ENCODE measurements at places on chromosomes 16 and 17.

GRCh38 chr16:48029768-48030167 is 126.0 kb downstream of the ABCC12 start:
- DNase-seq: no peak

- no peak for DNase-seq
Measured at GRCh38 chr17:5592382-5592781, 8.1 kb upstream of the NLRP1 start.

- no peak for DNase-seq
Measured at GRCh38 chr17:31130286-31131224, 35.8 kb downstream of the NF1 start.

GRCh38 chr17:29109477-29110371 is 66.8 kb downstream of the PIPOX start:
- DNase-seq: no peak

DNA sequence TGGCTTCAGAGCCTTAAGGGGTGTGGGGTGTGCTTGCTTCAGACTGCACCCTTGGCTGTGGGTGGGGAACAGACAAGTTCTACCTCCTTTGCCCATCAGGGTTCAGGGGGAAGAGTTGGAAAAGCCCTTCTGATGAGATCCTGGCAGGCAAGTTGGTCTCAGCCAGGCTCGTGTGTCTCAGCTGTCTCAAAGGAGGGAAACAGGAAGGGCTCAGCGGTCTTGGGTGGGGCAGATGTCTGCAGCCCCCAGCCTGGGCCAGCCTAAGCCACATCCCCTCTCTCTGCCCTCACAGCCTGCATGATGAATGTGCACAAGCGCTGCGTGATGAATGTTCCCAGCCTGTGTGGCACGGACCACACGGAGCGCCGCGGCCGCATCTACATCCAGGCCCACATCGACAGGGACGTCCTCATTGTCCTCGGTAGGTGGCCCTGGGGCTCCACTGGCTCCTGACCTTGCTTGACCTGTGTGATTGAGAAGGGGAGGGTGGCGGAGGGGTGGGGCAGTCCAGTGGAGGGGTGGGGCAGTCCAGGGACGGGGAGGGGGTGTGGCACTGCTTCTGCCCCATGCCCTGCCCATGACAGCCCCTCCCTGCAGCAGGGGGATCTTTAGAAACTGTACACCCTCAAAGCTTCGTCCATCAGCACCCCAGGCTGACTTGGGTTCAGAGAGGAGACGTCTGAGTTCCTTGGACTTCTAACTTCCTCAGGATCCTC is 199.5 kb downstream of the PRKCB start:
- DNase-seq: no peak

DNA sequence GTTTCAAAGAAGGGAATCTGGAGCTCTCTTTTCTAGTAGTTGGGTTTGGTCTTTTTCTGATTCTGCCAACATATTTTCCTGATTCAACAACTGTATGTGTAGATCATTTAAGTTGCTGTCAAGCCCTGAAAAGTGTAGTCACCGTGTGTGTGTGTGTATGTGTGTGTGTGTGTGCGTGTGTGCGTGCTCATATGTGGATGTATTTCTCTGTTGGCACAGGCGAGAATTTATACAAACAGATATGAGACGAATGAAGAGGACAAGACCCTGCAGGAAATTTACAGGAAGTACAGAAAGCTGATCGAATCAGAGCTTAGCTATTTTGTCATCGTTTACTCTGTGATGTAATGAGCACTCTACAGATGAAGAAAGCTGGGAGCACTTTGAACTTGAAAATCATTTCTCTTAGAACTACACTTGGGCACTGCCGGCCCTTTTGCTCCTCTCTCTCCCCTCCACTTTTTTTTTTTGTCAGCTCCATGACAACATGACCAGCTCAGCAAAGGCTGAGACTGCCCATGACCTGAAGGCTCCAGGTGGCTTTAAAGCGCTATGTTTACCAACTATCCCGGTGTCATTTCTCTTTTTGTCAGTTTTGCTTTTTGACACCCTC is 11.2 kb downstream of the FBXO39 start:
- DNase-seq: no peak

- no peak for DNase-seq
Measured at GRCh38 chr16:75919664-75920063, 193.4 kb upstream of the CPHXL start.

GRCh38 chr17:78159575-78160158 is 8.7 kb upstream of the SYNGR2 start:
- no peak for DNase-seq

- no peak for DNase-seq
Measured at GRCh38 chr17:76937238-76937637, 69.0 kb downstream of the MGAT5B start.

DNA sequence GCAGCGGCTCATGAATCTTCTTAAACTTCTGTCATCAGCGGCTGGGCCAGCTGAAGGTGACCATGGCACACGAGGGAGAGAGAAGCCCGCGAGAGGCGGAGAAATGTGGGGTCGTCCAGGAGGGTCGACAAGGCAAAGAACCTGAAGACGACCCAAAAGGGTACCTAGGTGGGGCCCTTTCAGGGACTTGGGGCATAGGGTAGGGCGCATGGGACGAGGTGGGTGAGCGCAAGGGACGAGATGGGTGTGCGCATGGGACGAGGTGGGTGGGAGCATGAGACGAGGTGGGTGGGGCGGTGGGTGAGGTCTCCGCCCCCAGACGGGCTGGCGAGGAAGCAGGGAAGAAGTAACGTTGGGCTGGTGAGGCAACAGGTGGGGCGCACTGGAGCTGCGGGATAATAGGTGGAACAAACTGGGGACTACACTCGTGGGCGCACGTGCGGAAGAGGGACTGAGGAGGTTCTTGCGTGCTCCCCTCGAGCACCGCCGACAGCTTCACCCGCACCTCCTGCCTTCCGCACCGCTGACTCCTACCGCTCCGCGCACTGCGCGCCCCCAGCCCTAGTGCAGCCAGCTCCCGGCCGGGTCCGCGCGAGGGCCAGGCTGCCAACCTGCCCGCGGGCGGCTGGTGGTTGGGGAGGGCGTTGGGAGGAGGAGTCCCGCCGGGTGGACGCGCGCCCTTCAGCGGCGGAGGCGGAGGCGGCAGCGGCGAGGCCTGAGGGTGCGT is 23.2 kb upstream of the CRYM start:
- no peak for DNase-seq

DNA sequence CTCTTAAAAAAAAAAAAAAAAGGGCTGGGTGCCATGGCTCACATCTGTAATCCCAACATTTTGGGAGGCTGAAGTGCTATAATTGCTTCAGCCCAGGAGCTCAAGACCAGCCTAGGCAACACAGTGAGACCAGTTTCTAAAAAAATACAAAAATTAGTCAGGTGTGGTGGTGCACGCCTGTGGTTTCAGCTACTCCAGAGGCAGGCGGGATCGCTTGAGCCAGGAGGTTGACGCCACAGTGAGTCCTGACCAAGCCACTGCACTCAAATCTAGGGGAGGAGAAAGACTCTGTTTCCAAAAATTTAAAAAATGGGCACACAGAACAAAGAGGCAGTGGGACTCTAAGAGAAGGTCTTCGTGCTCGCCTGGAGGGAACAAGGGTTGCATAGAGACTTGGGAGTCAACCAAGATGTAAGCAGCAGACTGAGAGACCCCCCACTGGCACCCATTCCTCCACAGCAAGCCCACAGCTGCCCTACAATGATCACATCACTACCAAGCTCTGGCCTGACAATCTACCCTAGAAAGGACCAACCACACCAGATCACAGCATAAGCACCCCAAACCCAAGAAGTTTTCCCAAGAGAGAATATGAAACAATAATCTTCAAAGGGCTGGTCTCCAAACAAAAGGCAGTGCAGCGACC is 121.6 kb downstream of the ANKRD11 start:
- no peak for DNase-seq

- DNase-seq: no peak
Measured at GRCh38 chr17:44389723-44390202, 314 bp upstream of the ITGA2B start.

GRCh38 chr16:1471569-1472194 is 3.1 kb downstream of the CLCN7 start:
- DNase-seq: no peak

DNA sequence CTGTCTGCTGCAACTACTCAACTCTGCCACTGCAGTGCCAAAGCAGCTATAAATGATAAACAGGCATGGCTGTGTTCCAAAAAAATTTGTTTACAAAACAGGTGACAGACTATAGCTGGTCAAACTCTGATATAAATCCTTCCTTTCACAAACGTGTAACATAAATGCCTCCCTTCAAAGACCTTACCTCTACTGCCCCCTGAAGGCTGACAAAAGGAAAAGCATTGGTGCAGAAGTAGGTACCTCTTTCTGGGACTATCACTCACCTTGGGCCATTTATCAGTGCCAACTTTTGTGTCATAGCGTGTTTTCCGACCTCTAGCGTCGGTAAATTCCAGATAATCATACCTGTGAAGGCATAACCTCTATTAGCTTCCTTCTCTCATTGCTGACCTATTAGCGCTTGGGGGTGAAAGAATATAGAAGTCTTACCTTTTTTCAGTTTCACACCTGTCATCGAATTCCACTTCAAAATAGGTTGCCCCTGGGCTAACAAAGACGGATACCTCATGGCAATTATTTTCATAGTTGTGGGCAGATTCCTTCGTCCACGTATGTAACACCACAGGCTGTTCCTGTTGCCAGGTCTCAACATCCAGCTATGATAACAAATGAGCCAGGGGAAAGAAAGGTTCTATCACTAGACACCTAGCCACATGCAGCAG is 67.9 kb downstream of the ZZEF1 start:
- DNase-seq: no peak

GRCh38 chr16:86669937-86670749 is 91.8 kb downstream of the FOXL1 start:
- no peak for DNase-seq

DNA sequence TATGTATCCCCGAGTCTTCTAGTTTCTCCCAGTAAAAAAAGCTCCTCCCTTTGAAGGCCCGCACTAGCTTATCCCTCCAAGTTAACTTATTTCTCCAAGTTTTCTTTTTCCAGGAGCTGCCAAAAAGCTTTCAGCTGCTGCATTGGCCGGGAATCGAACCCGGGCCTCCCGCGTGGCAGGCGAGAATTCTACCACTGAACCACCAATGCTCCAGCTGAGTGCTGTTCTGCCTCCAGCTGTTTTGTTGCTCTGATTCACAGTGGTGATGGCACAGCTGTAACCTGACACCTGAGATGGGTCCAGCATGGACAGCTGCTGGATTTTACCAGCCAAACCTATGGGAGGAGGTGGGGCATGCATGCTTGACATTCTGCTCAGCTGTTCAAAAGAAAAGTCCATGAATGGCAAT is 22.1 kb downstream of the VAC14 start:
- DNase-seq: no peak

DNA sequence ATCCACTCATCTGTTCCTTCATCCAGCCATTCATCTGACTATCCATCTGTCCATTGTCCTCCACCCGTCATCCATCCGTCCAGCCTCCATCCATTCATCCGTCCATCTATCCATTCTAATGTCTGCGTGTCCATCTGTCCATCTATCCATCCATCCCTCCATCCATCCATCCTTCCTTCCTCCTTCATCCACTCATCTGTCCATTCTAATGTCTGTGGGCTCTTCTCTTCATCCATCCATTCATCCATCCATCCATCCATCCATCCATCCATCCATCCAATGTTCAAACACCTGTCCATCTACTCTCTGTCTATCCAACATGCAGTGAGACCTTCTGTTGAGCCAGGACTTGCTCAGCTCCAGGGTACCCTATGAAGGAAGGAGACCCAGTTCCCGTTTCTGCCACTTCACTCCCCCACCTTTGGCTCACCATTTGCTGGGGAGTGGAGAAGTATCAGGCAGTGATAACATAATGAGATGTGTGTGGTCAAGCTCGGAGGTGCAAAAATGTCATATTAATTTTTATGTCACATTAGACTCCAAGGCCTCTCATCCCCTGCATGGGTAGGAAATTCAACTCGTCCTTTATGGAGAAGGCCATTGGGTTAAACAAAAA is 36.5 kb upstream of the ADGRG1 start:
- no peak for DNase-seq

DNA sequence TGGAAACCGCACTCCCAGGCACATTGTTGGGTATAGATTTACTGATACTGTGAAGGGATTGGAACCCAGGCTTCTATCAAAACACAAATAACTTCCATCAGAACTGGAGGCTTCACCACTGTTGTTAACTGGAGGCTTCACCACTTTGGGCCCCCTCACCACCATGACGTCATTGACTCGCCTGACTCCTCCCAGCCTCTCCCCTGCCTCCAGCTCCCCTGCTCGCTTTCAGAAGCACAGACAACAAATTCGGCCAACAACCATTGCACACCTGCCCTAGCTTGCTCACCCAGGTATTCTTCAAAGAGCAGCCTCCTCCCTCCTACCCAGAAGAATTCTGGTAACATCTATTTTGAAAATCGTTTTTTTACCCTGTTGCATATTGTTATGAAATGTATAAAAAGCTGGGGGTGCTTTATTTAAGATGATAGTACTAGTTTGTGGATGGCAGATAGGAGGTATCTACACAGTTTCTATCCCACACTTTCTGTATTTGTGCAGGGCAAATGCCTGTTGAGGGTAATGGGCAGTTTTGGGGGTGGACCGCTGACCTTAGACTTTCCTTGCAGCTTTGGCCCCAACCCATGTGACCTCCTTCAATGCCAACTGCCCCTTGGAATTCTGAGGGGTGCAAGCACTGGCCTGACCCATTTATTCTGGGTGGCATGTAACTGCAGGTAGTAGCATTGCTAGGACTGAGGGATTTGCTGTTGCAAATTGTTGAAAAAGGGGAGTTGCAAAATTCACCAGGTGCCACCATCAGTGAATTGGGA is 54.1 kb downstream of the HLF start:
- DNase-seq: no peak

DNA sequence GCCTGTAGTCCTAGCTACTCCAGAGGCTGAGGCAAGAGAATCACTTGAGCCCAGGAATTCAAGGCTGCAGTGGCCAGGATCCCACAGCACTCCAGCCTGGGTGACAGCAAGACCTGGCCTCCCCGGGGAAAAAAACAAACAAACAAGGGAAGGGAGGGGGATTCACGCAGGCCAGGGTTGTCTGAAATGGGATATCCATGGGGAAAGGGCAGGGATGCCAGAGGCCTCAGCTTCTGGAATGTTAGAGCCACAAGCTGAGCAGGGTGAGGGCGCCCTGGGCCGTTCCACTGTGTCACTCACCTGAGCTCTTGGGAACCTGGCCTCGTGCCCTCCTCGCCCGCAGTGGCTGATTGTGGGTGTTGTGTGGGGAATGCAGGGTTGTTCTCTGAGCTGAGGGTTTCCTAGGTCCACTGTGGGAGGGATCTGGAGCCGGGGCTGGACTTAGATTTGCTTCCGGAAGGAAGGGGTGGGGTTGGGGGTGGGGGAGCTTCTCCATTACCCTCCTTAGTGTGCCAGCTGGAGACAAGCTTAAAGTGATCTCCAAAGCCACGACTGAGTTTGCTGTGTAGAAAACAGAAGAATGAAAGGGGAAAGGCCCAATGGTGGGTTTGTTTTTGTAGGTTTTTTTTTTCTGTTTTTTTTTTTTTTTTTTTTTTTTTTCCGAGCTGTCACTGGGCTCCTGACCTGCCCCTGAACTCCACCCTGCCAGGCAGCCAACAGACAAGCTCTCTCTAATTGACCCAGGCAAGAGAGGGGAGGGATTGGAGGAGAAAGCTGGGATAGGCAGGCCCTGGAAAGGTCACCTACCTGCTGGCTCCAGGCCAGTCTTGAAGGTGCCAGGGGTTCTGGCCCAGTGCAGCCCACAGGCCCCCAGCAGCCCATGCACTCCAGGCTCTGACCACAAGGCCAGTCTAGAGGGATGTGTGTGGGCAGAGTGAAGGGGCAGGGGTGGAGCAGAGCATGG is at the start of gene SULT1A1:
TSS of gene SULT1A1 (minus strand) at position 414 of the 964 bp plus-strand sequence. CDS start 1,189 bp downstream, outside the sequence.
- DNase-seq: no peak
